Muscle of leg (tissue), 16 donors: ENCODE measurements at places on chromosomes 1 and 21.
A peak's percentile ranks its signal among the peaks of the same experiment; 100 is the strongest.

DNA sequence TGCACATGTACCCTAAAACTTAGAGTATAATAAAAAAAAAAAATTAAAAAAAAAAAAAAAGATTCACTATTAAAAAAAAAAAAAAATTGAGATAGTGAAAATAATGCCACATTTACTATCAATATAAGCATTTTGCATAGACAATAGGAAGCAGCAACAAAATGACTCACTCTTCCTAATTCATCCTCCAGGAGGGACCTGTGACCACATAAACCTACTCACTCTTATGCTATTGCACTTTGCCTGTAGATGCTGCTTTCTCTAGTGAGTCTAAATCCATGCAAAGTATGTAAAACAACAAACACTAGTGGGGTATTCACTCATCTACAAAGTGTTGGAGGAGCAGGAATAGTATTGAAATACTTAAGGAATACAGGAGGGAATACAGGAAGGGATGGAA is 2.9 kb downstream of the OR10J5 start:
- DNase-seq, result no peak

- DNase-seq, result no peak
Measured at GRCh38 chr1:57586842-57587241, 163.0 kb upstream of the DAB1 start.

DNA sequence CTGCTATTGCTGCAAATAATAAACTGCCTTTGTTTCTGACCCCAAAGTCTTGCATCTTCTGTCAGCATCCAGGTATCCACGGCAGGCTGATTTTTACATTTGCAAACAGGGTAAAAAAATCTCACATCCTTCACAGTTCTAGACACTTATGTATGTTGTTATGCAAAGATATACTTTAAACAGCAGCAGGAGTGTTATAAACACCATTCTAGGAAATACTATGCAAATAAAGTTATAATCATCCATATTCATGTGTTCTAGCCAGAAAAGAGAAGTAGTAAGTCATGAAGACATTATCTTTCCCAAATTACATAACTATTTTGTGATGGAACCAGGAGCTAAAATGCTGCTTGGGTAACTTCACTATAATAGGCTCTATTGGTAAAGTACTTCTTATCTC is 534.2 kb downstream of the LTN1 start:
- no peak for DNase-seq

DNA sequence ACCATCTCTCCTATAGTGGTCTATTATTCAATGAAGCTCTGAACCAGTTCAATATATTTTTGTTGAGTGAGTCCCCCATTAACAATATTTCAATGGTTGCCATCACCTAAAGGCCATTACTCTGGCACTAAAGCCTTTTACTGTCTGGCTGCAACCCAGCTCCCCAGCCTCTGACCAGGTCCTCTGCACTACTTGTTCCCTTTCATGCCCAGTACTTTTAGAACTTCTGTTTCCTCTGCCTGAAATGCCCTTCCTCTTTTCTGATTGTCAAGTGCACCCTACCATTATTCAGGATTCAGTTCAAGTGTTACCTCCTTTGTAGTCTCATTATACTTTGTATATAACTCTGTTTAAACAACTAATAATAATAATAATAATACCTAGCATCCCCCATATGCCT is 30.4 kb upstream of the ZFYVE9 start:
- DNase-seq, result peak; percentile 11

- no peak for DNase-seq
Measured at GRCh38 chr1:61100578-61100977, 18.2 kb downstream of the NFIA start.

DNA sequence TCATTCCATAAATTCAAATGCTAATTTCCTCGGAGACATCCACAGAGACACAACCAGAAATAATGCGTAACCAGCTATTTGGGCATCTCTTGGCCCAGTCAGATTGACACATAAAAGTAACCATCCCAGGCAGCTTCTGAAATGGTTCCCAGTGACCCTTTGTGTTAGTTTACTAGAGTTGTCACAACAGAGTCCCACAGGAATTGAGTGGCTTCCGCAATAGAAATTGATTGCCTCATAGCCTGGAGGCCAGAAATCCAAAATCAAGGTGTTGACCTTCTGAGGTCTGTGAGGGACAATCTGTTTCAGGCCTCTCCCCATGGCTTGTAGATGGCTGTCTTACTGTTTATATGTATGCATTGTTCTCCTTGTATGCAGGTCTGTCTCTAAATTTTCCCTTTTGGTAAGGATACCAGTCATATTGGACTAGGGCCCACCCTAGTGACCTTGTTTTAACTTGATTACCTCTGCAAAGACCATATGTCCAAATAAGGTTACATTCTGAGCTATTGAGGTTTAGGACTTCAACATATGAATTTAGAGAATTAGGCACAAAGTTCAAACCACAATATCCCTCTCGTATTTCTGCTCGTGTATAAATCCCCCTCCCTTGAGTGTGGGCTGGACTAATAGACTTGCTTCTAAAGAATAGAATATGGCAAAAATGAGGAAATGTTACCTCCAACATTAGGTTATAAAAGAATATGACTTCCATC is 78.2 kb upstream of the FGGY start:
- no peak for DNase-seq

DNA sequence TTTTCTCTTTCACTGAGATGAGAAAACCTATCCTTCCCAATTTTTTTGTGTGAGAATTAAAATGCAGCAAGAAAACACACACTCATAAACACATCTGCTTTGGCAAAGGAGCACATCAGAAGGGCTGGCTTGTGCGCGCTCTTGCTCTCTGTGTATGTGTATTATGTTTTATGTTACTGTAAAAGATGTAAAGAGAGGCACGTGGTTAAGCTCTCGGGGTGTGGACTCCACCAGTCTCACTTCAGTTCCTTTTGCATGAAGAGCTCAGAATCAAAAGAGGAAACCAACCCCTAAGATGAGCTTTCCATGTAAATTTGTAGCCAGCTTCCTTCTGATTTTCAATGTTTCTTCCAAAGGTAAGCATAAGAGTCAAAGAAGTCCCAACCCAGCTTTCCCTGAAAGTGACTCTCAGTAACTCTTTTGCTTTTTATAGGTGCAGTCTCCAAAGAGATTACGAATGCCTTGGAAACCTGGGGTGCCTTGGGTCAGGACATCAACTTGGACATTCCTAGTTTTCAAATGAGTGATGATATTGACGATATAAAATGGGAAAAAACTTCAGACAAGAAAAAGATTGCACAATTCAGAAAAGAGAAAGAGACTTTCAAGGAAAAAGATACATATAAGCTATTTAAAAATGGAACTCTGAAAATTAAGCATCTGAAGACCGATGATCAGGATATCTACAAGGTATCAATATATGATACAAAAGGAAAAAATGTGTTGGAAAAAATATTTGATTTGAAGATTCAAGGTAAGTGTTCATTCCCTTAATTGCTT is at the start of gene CD2:
CD2 (plus strand) TSS at position 233 of the 780 bp plus-strand sequence; CDS start at position 296, 63 bp downstream.
- peak; percentile 54 for DNase-seq

GRCh38 chr1:238187575-238187949 is 296.8 kb upstream of the ZP4 start:
- no peak for DNase-seq

- DNase-seq, result no peak
Measured at GRCh38 chr1:226598455-226598849, 49.9 kb downstream of the STUM start.

DNA sequence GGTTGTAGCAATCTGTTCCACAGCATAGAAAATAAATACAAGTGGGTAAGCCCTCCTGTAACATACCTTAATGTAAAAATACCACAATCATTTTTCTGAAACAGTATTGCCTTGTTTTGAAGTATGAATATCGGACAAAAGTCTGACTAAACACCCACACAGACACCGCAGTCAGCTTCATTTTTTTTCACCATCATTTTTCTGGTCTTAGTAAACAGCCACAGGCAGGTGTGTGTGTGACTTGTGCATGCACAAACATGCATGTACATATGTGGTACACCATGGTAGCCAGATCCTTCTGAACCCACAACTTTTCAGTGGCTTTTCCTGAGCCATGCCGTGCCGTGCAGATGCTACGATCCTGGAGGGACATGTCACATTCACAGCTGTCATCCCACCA is 261.7 kb downstream of the PCP4 start:
- DNase-seq, result no peak

DNA sequence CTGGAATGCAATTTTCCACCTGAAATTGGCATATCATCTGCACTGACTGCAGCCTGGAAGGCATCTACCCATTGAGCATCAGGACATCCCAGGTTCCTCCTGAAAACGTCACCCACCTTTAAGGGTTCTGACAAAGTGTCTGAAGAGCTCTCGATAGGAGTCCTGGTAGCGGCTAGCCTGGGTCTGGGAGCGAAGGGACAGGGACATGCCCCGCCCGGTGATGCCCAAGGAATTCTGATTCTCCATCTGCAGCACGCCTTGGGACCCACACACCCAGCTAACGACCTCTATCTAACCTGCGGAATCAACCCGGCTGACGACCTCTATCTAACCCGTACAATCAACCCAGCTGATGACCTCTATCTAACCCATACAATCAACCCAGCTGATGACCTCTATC is 13.3 kb upstream of the CCDC27 start:
- no peak for DNase-seq

- DNase-seq, result no peak
Measured at GRCh38 chr21:45767071-45768006, 123.8 kb downstream of the PCBP3 start.

GRCh38 chr21:42229676-42230075 is 10.7 kb downstream of the ABCG1 start:
- DNase-seq, result no peak

DNA sequence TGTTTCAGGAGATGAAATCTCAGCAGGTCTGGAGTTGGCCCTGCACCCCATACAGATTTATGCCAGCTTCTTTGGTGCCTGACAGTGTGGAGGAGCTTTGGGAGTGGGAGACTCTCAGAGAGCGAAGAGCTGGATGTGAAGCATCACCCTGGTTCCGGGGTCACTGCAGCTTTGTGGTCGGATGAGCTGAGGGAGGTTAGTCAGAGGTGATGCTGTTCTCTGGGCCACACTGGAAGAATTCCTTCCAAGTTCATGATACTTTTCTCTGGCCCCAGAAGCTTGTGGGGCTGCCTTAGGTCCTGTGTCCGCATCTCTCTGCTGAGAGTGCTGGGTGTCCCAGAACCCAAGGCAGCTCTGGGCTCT is 467.8 kb downstream of the CAMTA1 start:
- DNase-seq, result no peak

- no peak for DNase-seq
Measured at GRCh38 chr1:2611621-2612437, 21.0 kb downstream of the MMEL1 start.

DNA sequence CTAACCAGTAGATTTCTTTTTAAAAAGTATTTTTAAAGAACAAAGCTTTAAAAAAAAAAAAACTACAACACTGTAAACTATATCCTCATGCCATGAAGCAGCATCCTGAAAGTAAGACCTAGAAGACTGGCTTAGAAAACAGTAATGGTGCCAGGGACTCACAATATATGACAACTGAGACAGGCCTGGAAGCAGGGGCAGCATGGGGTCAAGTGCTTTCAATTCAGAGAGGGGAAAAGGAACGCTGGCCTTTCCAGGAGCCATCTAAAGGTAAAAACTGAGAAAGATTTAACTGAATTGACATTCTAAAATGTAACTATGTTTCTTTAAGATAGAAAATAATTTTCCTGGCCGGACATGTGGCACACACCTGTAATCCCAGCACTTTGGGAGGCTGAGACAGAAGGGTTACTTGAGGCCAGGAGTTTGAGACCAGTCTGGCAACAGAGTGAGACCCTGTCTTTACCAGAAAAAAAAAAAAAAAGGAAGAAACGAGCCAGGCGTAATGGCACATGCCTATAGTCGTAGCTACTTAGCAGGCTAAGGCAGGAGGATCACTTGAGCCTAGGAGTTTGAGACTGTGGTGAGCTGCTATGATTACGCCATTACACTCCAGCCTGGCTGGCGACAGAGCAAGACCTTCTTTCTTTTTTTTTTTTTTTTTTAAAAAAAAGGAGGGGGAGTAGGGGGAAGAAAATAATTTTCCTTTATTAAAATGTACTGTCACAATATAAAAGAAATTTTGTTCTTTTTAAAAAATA is 54.1 kb downstream of the SLC35D1 start:
- no peak for DNase-seq

DNA sequence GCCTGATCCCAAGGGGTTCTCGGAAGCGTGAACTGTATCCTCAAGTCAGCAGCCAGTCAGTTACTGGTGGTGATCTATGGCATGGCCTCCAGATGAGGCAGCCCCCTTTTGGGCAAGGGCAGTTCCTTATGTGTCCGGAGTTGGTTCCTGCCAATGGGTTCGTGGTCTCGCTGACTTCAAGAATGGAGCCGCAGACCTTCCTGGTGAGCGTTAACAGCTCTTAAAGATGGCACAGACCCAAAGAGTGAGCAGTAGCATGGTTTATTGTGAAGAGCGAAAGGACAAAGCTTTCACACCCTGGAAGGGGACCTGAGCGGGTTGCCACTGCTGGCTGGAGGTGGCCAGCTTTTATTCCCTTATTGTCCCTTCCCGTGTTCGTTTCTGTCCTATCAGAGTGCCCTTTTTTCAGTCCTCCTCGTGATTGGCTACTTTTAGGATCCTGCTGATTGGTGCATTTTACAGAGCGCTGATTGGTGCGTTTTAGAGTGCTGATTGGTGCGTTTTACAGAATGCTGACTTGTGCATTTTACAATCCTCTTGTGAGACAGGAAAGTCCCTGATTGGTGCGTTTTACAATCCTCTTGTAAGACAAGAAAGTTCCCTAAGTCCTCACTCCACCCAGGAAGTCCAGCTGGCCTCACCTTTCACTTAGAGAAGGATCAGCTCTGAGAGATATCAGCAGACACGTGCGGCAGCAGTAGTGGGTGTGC is 8.9 kb upstream of the IL10RB start:
- no peak for DNase-seq
